ENCODE measurements at places on chromosomes 13 and 19.

DNA sequence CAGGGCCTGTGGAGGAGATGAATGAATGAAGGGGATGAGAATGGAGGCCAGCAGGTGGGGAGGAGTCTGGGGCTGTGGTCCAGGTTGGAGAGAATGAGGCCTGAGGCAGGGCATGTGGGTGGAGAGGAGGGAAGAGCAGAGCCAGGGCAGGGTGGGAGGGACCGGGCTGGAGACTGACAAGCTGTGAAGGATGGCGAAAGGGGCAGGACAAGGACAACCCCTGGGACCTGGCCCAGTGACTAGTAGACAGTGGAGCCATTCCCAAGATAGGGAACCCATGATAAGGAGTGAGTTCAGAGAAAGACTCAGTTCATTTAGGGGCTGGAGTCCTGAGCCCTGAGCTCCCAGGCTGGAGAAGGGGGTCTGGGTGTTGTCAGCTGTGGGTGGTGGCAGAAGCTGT lies 3.0 kb downstream of the PTH2 start:
- DNase-seq, result no peak

DNA sequence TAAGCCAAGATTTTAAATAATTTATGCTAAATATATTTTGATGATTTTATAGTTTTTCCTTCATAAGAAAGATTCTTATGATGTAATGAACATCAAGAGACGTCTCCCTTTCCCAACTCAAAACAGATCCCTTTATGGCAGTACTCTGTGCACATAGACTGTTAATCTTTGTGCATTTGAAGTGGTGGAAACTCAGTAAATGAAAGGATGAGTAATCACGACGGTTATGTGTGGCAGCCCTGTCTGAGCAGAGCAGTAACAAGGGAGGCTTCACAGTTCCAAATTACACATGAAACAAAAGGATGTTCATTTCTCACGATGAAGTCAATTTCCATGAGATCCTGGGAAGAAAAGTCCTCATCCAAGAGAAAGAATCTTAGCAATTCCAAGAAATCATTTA lies 498.1 kb downstream of the KLF5 start:
- DNase-seq, result no peak

DNA sequence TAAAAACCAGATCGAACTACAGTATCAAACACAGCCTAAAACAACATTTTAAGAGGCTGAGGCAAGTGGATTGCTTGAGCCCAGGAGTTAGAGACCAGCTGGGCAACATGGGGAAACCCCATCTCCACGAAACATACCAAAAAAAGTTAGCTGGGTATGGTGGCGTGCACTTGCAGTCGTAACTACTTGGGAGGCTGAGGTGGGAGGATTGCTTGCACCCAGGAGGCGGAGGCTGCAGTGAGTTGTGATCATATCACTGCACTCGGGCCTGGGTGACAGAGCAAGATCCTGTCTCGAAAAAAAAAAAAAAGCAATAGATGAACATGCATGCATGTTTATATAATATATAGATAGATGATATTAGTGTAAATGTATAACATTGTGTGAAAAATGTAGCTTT lies 5.2 kb upstream of the MRPS31 start:
- DNase-seq, result no peak

DNA sequence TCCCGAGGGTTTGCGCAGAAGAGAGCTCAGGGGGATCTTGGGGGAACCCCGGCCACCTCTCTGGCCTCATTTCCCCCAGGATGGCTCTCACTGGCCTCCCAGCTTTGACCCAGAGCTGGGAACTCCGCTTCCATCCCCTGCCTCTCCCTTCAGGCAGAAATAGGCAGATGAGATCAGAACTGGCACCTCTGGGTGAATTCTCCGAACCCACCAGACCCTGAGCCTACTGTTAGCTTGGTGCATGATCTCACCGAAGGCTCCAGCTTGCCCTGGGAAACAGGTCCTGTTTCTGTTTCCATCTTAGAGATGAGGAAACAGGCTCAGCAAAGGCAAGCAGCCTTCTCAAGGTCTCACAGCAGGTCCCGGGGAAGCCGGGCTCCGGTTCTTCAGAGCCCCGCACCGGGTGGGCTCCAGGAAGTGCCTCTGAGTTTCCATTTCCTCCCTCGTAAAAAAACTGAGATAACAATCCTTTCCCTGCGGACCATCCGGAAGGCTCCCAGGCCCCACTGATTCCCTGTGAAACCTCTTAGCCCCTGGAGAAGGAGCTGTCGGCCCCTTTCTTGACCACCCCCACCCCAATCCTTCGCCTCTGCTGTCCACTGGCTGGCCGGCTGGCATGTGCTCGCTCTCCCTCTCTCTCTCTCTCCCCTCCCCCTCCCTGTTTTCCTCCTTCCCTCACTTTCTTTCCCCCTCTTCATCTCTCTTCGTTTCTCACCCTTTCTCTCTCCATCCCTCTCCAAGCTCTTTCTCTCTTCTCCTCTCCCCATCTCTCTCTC lies 2.1 kb downstream of the NECTIN2 start:
- DNase-seq, result no peak

GRCh38 chr13:100464006-100464405 lies 124.6 kb downstream of the GGACT start:
- DNase-seq, result no peak

- DNase-seq, result no peak
Measured at GRCh38 chr19:30718707-30719106, 346.5 kb downstream of the ZNF536 start.
